ENCODE measurements at places on chromosomes 5 and 9. TPM values are rescaled to one million over a fixed set of nuclear protein-coding genes. Genes with fewer than 3 reads are reported as not detected.

The LECT2 gene
- not detected for total RNA-seq

The SLC6A7 gene
- total RNA-seq = 0.38 TPM

The SPATA31D4 gene
- total RNA-seq = 0.19 TPM

The CFAP157 gene
- 4.7 TPM for total RNA-seq

The SEMA5A gene
- total RNA-seq = 2.8 TPM

The ELAVL2 gene
- total RNA-seq = 1.2 TPM

The PSD2 gene
- 0.11 TPM for total RNA-seq

The PHYHD1 gene
- total RNA-seq = 0.26 TPM

The OTP gene
- total RNA-seq = not detected

The IFNA21 gene
- total RNA-seq = 0.21 TPM

The ARL14EPL gene
- not detected for total RNA-seq

The NR5A1 gene
- total RNA-seq = 0.58 TPM

The MAMDC2 gene
- 0.38 TPM for total RNA-seq

The FCN2 gene
- not detected for total RNA-seq

The PCDHA8 gene
- total RNA-seq = 3.7 TPM

The TAF11L5 gene
- total RNA-seq = 4.0 TPM

The EIF4EBP3 gene
- total RNA-seq = 4.4 TPM

The INSL6 gene
- total RNA-seq = 0.48 TPM

The CPLANE1 gene
- 25.7 TPM for total RNA-seq

The TMC1 gene
- 10.9 TPM for total RNA-seq

The SLC25A2 gene
- total RNA-seq = 0.52 TPM

The DMRT3 gene
- total RNA-seq = 0.64 TPM

The BARX1 gene
- not detected for total RNA-seq
